CD4-positive, alpha-beta T cell treated with Interleukin-15 for 4 hours (primary cell): ENCODE measurements at places on chromosomes 7 and 10.
A peak's percentile ranks its signal among the peaks of the same experiment; 100 is the strongest.

DNA sequence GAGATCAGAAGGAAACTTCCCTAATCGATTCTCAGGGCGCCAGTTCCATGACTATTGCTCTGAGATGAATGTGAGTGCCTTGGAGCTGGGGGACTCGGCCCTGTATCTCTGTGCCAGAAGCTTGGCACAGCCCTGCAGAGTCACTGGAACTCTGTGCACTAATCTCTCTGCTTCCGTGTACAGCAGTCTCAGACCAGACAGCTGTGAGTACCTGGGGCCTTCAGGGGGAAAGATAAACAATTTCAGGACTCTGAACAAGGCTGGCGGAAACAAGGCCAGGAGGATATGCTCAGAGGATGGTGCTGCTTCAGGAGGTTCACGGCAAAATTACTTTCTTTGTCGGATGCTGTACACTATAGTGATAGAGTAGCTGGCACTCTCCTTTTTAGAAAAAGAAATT is 131.7 kb upstream of the PRSS58 start:
- DNase-seq, result no peak

DNA sequence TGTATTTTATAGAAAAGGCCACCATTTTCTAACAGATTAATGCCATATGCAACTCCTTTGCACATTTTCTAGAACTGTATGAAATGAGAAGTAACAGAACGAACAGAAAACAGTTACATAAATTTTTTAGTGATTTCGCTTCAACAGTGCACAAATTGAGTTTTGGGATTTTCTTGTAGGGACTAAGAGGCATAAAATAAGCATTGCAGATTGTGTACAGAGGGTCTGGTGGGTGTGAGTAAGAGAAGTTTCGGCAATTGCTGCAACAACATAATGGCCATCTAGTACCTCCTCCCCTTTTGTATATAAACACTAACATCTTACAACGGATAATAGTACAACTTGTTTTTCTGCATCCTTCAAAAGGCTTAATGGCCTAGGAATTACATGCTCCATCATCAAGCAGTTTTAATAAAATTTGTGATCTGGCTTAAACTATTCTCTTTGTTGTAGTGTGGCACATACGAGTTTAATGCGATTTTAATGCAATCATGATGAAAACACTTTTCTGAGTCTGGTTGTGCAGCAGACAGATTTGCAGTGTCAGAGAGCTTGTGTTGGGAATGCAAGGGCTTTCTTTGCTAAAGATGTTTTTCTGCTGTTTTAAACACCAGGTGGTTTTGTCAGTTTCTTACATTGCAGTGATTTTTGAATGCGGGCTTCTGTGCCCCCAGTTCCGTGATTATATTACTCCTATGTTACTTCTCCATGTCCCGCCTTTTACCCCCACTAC is 2.9 kb downstream of the GLCCI1 start:
- no peak for DNase-seq

DNA sequence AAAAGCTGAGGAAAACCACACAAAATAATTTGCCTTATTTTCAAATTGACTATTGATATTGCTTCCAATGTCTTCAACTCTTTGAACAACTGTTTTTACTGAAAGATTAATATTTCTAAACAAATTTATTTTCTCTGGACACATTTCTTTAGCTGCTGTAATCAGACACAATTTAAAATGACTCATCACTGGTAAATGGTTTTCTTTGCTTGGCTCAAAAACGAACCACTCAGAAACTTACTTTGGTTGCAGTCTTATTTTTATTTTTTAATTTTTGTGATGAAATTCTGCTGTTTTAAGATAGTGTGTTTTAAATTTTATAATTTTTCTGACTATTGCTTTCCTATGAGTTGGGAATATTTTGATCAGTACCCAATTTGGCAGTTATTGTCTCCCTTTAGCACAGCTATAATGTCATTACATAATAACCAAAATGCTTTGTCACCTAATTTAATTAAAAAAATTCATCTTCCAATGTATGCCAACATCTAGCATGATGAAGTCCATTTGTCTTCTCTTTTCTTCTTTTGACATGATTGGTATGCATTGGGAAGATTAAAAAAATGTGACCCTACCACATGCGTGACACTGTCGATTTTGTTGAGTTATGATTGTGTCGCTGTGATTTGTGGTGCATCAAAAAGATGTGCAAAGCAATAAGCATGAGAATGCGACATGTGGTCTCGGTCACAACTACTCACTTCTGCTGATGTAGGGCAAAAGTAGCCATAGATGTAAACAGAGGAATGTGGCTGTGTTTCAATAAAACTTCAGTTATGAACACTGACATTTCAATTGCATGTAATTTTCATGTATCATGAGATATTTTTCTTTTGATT is 222.3 kb downstream of the SUGCT start:
- DNase-seq, result no peak

- no peak for DNase-seq
Measured at GRCh38 chr7:27134392-27134791, 3.8 kb upstream of the HOXA4 start.

GRCh38 chr10:5486853-5487235 is 12.5 kb downstream of the CALML5 start:
- DNase-seq, result no peak

GRCh38 chr7:100465702-100466311 is 1.7 kb upstream of the SPACDR start:
- no peak for DNase-seq

DNA sequence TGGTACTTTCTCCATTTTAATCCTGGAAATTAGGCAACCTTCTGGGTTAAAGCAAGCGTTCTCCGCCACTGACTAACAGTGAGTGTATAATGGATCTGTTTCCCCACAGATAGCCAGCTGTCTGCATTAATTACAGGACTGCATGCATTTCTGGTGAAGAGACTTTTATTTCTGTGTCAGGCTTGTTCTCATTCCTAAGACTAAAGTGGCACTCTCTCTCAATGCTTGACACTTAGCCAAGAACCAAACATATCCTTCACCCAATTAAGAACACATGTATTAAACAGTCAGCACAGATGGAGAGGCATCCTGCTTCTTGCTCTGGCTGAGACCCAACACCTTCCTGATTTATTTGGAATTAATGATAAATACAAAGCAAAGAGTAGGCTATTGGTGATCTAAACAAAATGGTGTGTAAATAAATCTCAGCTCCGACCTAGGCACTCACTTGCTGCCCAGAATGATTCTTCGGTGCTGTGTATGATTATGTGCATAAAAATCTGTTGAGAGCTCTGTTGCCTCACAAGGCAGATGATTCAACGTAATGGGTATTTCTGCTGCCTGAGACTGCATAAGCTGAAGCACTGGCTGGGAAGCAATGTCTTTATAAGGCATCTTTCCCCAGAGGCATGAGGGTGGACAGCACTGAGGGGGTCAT is 16.8 kb downstream of the CALU start:
- no peak for DNase-seq

DNA sequence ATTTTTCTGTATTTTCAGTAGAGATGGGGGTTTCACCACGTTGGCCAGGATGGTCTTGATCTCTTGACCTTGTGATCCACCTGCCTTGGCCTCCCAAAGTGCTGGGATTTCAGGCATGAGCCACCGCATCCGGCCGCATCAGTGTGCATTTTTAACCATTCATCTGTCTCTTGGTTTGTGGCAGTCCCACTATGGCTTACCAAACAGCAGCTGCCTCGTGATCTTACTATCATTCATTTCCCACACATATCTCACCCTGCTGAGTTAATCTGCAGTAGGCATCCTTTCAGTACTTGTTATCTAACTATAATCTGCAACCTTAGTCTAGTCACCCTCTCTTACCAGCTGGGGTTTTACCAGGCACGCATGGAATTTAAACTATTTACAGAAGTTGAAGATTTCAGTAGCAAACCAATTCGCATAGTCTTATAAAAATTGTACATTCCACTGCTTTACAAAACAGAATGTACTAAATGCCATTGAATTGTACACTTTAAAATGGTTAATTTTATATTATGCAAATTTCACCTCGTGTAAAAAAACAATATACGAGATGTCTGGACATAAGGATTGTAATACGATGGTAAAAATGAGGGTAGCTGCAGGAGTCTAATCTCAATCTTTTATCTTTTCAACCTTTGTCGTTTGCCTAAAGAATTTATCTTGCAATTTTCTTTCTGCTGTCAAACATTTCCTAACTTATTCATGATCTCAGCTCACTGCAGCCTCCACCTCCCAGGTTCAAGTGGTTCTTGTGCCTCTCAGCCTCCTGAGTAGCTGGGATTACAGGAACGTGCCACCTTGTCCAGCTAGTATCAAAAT is 4.6 kb upstream of the TBC1D12 start:
- DNase-seq, result no peak

GRCh38 chr10:101354328-101355071 is 535 bp downstream of the BTRC start:
- peak; percentile 19 for DNase-seq

DNA sequence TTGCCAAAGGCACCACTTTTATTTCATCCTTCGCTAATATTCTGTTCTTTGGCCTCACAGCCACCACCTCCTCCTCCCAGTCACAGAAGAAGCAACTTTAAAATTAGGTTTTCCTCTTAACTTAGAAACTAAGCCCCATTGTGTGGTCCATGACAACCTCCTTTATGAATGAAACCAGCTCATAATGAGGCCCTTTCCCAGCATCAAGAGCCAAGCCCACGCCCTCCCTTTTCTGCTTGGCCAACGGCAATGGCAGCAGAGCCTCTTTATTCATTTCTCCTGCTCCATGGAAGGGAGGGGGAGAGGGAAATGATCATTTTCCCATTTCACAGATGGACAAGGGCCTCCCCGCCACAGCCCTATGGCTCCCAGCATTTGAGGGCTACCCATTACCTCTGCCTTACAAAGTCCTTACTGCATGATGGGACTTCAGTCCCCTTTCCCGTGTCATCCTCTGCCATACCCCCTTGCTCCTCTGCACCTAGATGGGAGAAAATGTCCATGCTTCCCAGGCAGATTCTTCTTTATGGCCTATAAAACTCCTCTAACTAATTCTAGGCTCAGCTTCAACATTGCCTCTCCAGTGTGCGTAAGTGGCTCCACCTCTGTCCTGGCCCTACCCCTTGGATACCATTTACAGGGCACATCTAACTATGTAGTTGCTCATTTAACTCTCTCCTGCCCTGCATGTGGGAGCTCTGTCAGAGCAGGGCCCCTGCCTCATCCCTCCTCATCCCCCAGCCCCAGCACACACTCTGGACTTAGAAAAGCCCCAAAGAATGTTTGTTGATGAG is 475.5 kb downstream of the RPS24 start:
- no peak for DNase-seq

GRCh38 chr10:97503406-97503805 is 4.7 kb downstream of the UBTD1 start:
- no peak for DNase-seq

- no peak for DNase-seq
Measured at GRCh38 chr10:125005312-125006187, 63.6 kb downstream of the ZRANB1 start.

- no peak for DNase-seq
Measured at GRCh38 chr10:10917031-10917430, 100.6 kb upstream of the CELF2 start.

DNA sequence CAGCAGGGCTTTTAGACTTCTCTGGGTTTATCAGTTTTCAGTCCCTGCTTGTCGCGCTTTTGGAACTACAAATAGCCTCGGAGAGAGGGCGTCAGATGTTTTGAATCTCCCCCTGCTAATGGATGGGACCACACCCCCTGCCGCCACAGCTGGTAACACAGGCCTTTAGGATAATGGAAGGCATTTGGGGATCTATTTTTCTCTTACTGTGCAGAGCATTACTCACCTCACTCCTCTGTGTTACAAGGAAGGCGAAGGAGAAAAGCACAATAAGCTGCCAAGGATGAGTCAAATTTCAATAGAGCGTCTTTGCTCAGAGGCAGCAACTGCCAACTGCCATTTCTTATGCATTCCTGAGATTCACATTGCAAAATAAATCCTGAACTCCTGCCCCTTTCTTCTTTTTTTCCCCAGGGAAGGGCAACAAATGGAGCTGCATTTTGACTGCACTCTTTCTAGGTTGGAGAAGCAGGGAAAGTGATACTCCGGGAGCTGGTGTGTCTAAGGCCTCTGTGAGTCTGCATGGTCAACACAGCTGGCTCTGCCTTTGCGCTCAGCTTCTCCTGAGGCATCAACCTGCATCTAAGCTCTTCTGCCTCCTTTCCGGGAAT is 31.5 kb upstream of the SMNDC1 start:
- DNase-seq, result no peak

DNA sequence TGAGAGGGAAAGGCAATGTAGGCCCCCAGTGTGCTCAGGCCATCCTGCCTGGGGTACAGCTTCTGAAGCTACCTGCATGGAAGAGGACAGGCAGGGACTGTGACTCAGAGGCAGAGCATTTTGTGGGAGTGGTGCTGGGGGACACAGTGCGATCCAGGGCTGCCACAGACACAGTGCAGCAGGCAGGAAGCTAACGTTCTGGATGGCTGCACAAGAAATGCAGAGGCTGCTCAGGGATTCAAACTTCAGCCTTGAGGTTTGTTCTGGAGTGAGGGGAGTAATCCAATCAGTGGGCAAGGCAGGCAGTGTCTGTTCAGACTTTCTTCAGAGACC is 648.0 kb upstream of the IGFBP3 start:
- DNase-seq, result no peak

GRCh38 chr10:86443936-86444335 is 77.3 kb upstream of the GRID1 start:
- DNase-seq, result no peak

DNA sequence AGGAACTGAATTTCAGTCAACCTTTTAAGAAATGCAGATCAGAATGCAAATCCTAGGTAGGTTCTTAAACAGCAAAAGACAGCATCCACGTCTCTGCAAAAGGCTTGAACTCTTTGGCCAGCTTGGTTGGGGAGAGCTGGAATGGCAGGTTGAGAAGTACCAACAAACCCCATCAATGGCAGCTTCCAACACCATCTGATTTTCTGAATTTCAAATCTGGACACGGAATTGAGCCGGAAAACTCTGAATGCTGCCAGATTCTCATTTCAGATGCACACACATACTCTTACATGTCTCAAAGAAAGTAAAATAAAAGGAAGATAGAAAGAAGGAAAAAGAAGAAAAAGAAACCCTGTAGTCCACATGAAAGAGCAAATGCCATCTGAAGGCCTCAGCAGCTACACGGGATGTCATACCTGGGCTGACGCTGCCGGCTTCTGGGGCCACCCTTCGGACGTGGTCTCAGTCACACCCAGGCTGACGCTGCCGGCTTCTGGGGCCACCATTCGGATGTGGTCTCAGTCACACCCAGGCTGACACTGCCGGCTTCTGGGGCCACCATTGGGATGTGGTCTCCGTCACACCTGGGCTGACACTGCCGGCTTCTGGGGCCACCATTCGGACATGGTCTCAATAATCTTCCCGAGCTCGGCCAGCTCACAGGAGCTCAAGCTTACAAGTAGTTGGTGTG is 165.3 kb downstream of the PTPRN2 start:
- DNase-seq, result no peak

- DNase-seq, result no peak
Measured at GRCh38 chr10:129758207-129759021, 205.7 kb downstream of the EBF3 start.

- no peak for DNase-seq
Measured at GRCh38 chr10:72561745-72562166, 64.1 kb downstream of the MICU1 start.

GRCh38 chr10:82564353-82565196 is 689.6 kb downstream of the NRG3 start:
- no peak for DNase-seq
